ENCODE measurements at places on chromosomes 16 and 17.

GRCh38 chr17:50414808-50415207, 11.2 kb upstream of the ACSF2 start:
- no peak for DNase-seq

GRCh38 chr17:63549289-63549945, 860 bp upstream of the DCAF7 start:
- no peak for DNase-seq

- DNase-seq = no peak
These were observed 40.0 kb upstream of the CDYL2 start for GRCh38 chr16:80844395-80844794.

DNA sequence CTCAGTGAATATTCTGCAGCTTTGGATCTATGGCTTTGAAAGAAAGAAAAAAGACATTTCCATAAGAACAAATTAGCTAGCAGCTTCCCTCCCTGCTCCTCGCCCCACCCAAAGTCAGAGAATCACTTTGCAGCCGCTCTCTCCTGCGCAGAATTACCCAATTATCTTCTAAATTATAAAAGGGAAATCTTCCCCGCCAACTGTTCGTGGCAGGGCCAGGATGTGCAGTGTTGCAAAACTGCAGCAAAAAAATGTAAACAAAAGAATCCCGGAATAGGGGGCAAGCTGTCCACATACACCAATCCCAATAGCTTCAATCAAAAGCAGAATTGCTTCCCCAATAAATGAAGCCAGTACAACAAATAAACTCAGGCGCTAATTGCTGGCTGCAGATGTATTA, 510.6 kb downstream of the RBFOX1 start:
- DNase-seq = no peak

GRCh38 chr17:48486557-48486956, 44.3 kb downstream of the HOXB1 start:
- DNase-seq = no peak

DNA sequence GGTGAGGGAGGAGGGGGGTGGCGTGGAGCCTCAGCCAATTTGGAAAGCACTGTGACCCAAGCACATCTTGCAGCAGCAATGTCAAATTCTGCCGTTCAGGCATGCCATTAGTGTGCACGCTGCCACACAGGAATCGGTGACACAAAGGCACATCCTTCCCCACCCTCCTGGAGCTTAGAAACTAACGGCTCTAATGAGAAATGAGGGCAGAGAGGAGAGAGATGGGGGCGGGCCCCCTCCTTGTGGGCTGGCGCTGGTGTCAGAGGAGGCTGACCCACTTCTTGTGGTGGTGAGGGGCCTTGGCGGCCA, 94.8 kb downstream of the RTN4RL1 start:
- DNase-seq = no peak

- DNase-seq = peak; percentile 3
These were observed 754 bp upstream of the SLFN11 start for GRCh38 chr17:35373984-35374765.
